ENCODE measurements at places on chromosomes 7 and 10.

DNA sequence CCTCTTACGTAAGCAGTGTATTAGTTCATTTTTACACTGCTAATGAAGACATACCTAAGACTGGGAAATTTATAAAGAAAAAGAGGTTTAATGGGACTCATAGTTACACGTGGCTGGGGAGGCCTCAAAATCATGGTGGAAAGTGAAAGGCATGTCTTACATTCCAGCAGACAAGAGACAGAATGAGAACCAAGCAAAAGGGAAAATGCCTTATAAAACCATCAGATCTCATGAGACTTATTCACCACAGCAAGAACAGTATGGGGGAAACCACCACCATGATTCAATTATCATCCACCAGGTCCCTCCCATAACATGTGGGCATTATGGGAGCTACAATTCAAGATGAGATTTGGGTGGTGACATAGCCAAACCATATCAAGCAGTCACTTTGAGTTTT, 126.3 kb upstream of the CXCL12 start:
- DNase-seq = no peak

GRCh38 chr10:34299105-34299611, 515.9 kb downstream of the PARD3 start:
- DNase-seq = no peak

GRCh38 chr10:89468191-89468965, 54.0 kb downstream of the IFIT5 start:
- no peak for DNase-seq

DNA sequence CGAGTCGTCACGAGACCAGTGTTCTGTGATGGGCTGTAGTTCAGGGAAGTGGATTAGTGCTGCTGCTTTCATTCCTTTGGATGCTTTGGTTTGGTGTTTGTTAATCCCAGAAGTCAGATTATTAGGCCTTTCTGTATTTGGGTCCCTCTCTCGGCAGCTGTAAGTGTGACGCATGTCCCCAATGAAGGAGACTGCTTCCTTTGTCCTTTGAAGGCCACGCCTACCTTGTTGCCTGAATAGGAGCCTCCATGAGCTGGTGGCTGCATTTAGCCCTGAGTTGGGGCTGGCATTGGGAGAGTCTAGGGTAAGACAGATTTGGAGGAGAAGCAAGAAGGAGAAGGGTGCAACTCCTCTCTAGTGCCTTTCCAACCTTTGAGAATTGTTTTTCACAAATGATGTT, 34.5 kb downstream of the DOCK1 start:
- DNase-seq = no peak

GRCh38 chr10:5975641-5976473, 1.5 kb downstream of the IL15RA start:
- peak; percentile 41 for DNase-seq

DNA sequence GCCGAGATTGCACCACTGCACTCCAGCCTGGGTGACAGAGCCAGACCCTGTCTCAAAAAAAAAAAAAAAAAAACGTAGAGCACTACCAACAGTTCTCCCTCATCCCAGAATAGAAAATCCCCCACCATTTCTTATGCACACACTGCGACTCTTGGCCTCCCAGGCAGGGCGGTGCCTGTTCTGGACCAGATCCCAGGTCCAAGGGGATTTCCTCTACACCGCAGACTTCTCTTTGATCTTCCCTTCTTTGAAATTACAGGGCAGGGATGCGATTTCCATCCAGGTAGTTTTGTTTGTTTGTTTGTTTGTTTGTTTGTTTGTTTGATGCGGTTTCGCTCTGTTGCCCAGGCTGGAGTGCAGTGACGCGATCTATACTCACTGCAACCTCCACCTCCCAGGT, 91.8 kb downstream of the SEPTIN14 start:
- DNase-seq = no peak

DNA sequence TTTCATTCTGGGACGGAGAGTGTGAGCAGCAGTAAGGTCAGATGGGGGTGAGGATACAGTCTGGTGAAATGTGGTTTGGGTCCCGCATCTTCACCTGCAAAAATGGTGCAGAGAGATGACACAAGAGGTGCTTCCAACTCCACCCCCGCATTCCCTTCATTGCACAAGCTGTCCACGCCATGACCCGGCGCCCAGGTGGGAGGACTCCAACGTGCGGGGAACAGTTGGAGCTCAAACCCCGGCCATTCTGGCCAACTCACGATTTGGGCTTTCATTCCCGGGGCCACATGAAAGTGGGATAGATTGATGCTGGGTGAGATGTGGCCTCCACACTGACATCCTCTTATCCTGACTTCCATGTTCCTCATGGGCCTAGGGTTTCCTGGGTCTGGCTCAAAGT, 34.6 kb upstream of the ZNF273 start:
- no peak for DNase-seq

All from CD4-positive, alpha-beta T cell treated with Interleukin-6 at 100 ng/mL for 8 hours (primary cell).